ENCODE measurements at places on chromosomes 7 and 10.

DNA sequence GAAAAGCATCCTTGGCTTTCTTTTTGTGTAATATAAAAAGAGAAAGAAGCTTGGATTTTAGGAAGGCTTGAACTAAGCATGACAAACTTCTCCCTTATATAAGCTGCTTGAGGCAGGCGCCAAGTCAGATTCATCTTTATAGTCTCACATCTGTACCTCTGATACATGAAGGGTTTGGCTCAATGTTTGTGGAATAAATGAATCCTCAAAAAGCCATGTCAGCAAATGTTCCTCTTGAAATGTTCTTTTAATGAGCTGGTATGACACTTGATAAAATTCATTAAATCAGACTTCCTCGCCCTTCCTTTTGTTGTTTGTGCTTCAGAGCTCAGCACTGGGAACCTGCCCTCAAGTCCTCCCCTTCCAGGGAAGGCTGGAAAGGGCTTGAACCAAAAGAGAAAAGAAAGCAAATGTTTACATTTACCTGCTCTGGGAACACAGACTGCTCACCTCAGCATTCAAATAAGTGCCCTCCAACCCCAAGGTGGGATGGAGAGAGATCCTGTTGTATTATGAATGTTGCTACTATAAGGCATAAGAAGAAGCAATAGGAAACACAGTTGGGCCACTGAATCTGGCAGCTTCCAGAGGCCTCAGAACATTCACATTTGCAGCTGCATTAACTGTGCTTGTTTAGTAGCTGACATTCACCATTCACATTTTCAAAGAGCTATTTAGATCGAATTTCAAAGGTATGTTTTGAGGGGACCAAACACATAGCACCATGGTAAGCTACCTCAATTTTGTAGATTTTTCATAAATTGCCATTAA, 212.6 kb downstream of the CACNA2D1 start:
- no peak for DNase-seq

DNA sequence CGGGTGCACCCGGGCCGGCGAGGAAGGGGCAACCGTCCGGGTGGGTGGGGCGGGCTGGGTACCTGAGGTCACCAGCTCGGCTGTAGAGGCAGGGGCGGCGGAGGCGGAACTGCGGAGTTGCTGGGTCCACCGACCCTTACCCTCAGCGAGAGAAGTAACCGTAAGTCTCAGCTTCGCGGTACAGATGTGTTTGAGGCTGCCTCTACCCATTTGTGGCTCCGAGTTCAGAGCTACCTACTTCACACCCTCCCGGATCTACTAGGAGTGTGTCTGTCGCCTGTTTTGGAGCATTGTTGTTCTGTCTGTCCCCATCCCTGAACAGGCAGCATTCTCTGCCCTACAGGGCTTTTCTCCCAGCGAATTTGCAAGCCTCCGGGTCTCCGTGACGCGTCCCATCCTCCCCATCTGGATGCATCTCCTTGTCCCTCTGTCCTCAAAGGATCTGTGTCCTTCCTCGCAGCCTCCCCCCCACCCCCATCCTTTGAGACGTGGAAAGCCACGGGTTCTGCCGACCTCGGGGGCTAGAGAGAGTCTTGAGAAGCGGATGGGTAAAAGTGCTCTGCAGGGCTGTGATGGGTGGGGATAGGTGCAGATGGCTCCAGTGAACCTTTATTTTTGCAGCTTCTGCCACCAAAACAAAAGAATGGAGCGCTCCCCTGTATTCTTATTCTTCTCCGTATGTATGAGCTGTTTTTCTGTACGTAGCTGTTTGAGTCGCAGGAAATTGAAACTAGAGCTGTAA, 757 bp downstream of the ANKIB1 start:
- peak; percentile 8 for DNase-seq

DNA sequence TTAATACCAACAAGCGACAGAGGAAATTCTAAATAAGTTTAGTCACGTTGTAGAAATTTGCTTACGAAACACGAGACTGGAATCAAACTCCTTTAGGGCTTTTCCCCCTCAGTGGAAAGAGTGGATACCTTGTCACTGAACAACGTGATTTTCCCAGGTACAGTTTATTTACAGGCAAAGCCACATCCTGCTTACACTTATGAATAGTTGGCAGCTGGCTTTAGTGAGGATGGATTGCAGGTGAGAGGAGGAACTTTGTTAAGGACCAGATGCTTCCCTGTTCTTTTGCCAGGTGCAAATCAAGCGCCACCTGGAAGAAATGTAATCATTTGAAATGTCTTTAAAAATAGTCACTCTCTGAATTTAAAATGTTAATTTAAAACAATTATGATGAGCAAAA, 282.4 kb downstream of the ADARB2 start:
- DNase-seq, result no peak

- DNase-seq, result no peak
These were observed 22.8 kb upstream of the TARP start for GRCh38 chr7:38296059-38296857.

DNA sequence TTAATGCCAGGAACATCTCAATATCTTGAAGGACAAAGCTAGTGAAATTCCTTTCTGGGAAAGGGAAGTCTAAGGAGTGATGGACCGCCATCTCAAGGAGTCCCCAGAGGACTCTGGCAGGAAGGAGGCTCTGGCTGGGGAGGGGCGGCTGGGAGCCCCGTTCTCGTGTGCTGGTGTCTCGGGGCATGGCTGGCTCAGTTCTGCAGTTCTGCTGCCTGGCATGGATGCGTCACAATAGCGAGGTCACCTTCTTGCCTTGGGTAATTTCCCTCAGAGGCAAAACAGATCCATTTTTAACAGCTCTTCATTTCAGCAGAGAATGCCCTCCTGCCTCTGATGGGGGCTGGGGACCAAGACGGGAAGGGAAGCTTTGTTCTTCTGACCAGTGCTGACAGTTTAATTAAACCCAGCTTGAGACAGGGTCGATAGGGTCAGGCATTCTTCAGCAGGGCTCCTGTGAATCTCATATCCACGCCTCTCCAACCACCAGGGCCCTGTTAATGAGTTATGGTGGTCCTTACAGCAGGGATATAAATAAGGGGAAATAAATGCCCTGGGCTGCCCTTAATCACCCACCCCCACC, 35.7 kb downstream of the SLIT1 start:
- DNase-seq, result no peak

DNA sequence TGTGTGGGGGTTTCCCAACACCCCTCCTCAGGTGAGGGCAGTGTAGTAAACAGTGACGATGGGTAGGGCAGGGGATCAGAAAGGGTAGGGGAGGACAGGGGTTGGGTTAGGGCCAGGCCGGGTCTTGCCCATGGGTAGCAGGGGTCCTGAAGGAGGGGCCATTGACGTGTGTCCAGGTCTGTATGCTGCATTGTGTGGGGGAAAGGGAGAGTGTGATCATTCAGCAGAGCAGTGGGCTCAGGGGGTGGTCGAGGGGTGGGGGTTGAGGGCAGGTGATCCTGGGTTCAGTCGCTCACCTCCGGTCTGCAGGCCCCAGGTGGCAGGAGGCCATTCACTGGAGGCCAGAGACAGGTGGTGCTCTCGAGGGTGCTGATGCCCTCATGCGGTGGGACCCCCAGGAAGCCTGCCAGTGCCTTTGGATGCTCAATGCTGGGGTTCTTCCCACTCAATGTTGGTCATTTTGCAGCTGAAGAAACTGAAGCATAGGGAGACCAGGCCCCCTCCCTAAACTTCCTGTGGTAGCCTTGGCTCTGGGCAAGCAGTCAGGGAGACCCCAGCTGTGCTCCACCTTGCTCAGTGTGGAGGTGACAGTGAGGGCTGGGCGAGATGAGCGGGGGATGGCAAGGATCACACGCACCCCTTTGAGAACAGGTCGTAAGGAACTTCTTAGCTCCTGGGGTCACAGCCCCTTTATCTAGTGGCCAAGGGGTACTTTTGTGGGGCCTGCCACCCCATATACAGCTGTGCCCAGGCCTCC, 48.8 kb upstream of the CAMK2B start:
- no peak for DNase-seq

Data from MV-4-11 (cell line).